ENCODE measurements at places on chromosomes 6 and 20.

- no peak for DNase-seq
Observed at GRCh38 chr6:45469663-45470062, 91.9 kb upstream of the SUPT3H start.

DNA sequence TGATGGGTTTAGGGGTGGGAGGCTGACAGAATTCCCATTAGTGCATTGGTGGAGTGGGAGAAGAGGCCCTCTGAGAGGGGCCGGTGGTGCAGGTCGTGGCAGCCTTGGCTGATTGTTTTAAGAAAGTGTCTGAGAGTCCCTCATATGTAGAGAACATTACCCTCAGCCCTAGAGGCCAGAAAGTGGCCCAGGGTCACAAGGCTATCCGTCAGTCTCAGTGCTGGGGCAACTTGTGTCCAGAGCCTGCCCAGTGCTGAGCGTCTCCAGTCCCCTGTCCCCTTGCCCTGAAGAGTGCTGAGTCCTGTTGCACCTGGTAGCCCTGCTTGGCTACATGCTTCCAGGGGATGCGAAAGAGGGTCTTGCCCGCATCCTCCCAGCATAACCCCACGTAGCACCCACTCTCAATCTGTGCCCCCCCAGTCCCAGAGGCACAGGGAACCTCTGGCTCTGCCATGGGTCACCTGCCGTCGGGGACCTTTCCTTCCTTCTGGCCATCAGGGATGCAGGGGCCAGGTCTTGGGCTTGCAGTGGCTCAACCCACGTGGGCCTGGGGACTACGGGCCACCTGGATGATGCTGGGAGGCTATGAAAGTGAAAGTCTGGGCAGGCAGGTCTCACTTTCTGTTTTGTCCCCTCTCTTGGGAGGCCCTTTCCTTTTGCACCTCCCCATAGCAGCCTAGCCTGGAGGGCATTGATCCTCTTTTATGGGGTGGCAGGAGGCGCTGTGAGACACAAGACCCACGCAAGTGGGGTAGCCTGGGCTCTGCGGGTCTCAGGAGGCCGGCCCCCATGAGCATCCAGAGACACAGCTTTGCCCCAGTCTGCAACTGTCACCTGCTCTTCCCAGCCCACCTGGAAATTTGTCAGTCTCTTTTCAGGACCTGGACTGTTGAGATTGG lies 12.2 kb downstream of the DUSP15 start:
- no peak for DNase-seq

DNA sequence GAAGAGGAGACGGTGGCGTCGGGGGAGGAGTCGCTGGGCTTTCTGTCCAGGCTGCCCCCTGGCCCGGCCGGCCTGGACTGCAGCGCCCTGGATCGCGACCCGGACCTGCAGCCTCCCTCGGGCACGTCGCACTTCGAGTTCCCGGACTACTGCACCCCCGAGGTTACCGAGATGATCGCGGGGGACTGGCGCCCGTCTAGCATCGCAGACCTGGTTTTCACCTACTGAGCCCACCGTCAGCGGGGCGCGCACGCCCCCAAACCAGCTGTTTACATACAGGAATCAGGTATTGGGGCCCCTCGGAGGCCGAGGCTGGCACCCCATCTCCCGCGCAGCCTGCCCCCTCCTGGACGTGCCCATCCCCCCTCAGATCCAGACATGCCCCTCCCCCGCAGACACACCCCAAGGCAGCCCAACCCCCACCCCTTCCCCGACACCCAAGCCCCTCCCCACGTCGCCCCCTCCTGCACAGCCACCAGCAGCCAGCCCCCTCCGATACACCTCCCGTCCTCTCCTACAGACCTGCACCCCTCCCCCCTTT lies 1.4 kb downstream of the SOX12 start:
- no peak for DNase-seq

- DNase-seq: no peak
Observed at GRCh38 chr6:157471077-157471686, 90.2 kb downstream of the ZDHHC14 start.

GRCh38 chr20:35005463-35005961 lies 49.8 kb downstream of the MYH7B start:
- DNase-seq: no peak

DNA sequence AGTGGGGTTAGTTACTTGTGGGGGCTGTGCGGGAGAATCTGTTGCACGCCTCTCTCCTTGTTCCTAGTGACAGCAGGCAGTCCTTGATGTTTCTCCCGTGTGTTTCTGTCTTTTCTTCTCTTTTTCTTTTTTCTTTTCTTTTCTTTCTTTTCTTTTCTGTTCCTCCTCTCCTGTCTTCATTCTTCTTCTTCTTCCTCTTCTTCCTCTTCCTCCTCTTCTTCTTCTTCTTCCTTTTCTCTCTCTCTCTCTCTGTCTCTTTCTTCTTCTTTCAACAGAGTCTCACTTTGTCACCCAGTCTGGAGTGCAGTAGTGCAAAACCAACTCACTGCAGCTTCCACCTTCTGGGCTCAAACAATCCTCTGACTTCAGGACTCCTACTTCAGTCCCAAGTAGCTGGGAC lies 6.8 kb upstream of the AIG1 start:
- DNase-seq: no peak

DNA sequence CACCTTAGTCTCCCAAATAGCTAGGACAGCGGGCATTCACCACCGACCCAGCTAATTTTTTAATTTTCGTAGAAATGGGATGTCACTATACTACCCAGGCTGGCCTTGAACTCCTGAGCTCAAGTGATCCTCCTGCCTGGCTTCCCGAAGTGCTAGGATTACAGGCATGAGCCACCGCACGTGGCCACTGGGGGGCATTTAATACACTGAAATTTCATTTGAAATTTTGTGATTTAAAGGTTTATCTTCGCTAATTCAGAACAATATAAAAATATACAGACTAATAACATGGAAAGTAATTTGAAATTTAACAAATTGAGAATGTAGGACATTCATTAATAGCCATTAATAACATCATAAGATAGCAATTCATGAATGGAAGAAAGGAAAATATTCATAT lies 20.5 kb upstream of the TBC1D32 start:
- DNase-seq: no peak

DNA sequence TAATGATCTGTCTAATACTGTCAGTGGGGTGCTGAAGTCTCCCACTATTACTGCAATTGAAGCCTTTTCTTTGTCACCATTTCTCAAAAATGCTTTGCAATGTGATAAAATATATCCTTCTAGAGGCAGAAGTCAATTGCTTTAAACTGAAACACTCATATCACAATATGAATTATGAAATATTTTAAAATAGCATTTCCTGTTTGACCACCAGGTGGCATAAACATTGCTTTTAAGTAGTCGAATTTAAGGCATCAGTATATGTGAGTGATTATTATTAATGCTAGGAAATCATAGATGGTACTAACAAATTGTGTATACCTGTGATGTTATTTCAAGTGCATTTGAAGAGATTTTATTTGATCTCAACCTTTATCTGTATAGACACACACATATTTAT lies 87.5 kb downstream of the MEI4 start:
- no peak for DNase-seq

DNA sequence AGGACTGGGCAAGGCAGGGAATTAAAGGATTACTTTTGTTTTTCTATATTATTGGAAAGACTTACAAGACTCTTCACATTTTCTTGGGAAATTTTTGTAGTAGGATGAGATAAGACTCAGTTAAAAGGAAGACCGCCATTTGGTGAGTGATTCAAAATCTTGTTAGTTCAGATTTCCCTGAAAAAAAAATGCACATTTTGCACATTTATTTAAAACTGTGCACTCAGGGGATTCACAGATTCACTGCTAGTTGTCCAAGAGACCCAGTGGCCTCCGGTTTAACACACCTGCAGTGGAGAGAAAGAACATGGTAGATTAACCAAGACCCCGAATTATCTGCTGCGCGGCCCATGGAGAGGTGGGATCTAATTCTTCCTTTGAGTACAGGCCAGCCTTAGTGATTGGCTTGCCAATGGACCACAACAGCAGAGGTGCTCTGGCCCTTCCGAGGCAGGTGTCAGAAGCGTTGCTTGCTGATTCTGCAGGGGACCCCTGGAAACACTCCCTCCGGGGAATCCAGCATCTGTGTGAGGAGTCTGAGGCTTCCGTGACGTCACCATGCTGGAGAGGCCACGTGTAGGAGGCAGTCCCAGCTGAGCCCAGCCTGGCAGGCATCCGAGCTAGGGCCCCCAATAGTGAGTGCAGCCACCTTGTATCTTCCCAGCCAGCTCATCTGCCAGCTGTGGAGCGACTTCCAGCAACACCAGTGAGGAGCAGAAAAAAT lies 68.9 kb downstream of the ZNF217 start:
- no peak for DNase-seq

GRCh38 chr6:90399970-90400369 lies 103.3 kb upstream of the BACH2 start:
- DNase-seq: peak; percentile 40

DNA sequence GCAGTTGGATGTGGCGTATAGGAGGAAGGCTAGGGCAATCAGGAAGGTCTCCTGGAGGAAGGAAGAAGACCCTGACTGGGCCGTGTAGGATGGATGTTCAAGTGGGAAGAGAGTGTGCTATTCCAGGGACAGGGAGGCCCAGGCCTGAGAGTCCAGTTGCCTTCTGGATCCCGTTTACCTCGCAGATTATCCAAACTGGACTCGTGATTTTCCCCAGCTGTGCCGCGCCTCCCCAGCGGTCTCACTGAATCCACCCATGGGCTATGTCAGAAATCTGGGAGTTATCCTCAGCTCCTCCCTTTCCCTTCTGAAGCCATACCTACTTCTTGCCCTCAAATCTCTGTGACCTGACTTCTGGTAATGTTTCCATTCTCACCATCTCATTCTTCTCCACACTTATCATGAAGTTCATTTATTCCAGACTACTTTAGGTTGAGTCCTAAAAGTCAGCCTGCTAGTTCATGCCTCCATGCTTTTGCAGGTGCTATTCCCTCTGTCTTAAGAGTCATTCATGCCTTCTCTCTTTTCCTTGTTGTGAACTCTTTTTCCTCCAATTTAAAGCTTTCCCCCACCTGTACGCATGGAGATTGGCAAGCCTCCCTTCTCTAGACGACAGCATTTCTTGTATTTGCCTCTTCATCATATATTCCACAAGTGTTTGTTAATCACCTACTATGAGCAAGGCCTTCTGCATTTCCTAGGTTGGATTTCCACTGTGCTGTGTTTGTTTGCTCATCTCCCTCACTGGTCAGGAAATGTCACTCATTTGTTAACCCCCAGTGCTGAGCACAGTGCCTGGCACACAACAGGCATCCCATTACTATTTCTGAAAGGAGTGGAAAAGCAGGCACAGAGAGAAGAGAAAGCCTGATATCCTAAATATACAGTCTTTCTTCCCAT lies 2.7 kb downstream of the SDCBP2 start:
- no peak for DNase-seq

- no peak for DNase-seq
Observed at GRCh38 chr20:2879146-2879545, 5.9 kb downstream of the PTPRA start.

DNA sequence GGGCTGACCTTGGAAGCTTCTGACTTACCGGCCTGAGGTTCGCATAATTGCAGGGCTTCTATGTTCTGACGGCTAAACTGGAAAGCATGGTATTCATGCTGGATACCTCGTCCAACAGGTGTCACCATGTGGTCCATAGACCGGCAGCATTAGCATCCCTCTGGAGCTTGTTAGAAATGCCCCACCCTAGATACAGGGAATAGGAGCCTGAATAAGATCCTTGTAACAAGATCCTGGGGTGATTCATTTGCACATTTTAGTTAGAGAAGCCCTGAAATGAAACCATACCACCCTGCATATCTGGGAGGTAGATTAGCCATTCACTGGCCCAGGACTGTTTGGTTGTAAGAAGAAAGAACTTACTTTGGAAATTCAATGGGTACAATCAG lies 77.7 kb downstream of the TMEM170B start:
- DNase-seq: no peak

GRCh38 chr6:106318851-106319250 lies 6.7 kb downstream of the ATG5 start:
- no peak for DNase-seq

DNA sequence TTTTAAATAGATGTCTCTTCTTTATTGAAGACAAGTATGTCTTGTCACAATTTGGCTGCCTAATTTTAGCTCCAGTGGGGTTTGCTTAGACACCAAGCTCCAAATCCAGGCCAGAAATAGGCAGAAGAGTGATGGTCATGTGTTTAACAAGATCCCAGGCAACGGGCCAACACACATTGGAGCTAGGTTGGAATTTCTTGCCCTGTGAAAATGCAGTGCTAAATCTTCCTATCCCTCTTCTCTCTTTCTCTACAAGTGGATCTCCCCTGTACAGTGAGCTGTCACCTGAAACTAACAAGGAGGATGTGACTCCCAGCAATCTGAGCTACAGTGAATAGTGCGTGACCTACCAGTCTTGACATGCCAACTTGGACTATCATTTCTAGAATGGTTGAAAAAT lies 65.3 kb upstream of the VGLL2 start:
- no peak for DNase-seq

DNA sequence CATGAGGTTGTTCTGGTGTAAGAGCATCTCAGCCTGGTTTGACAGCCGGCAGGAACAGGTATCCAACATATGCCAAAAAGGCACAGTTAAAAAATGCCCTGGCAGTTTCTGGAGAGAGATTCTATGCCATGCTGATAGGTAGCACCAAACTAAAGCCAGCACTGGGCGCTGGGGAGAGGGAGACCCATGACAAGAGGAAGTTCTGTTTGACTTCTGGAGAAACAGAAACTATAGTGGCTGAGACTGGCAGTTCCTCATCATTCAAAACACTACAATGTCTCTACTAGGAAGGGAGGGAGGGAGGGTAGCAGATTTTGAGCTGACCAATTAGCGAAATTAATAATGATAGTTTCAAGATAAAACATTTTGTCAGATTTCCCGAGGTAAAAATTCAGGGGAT lies 174.1 kb downstream of the ADAT2 start:
- DNase-seq: no peak

DNA sequence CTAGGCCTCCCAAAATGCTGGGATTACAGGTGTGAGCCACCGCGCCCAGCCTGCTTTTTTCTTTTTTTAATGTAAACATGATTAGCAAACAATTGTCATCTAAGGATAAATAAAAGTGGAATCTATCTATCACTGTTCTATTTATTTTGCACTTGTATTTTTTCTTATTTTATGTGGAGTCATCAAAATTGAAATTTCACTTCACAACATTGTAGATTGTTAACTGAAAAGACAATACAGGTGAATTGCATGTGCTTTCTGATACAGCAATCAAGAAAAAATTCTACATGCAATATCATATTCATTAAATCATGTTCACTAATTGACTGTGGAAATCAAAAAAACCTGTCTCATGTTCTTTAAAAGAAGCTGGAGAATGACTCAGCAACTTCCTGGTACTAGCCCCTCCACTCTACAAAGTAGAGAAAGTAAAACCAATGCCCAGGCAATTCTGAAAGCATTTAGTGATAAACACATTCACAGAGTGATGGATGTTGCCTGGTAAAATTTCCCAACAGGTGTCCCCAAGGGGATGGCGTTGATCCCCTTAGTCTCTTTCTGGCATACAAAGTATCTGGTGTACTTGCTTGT lies 10.7 kb upstream of the RFX6 start:
- no peak for DNase-seq

GRCh38 chr6:79687759-79688158 lies 56.6 kb downstream of the SH3BGRL2 start:
- no peak for DNase-seq

DNA sequence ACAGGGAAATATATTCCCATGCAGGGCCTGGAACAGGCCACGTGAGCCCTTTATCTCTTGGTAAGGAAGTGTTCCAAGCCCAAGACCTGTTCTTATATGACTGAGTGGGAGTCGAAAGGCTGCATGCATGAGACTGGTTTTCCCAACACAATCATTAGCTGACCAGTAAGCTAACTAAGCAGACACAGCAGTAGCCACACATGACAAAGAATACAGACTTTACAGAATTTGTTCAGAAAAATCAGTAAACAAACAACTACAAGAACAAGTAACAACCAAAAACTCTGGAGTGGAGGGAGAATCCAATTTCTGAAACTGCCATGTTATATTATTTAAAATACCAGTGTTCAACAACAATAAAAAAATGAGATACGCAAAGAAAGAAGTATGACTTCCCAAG lies 16.7 kb downstream of the BPIFA1 start:
- no peak for DNase-seq

All from stimulated activated naive CD4-positive, alpha-beta T cell treated with Interleukin-2 at 50 U/mL for 16 hours (primary cell).